Colonic mucosa (tissue), 4 donors: ENCODE measurements at places on chromosomes 16 and 17. TPM values are rescaled to one million over a fixed set of nuclear protein-coding genes. Genes with fewer than 3 reads are reported as not detected.
A peak's percentile ranks its signal among the peaks of the same experiment; 100 is the strongest.

- DNase-seq, result peak; percentile 40
Observed at GRCh38 chr16:48365025-48365600, 20.1 kb downstream of the SIAH1 start.

- DNase-seq, result no peak
Observed at GRCh38 chr16:2095918-2096582, 39.6 kb downstream of the PKD1 start.

- no peak for DNase-seq
Observed at GRCh38 chr17:78738278-78738677, 43.8 kb downstream of the CYTH1 start.

DNA sequence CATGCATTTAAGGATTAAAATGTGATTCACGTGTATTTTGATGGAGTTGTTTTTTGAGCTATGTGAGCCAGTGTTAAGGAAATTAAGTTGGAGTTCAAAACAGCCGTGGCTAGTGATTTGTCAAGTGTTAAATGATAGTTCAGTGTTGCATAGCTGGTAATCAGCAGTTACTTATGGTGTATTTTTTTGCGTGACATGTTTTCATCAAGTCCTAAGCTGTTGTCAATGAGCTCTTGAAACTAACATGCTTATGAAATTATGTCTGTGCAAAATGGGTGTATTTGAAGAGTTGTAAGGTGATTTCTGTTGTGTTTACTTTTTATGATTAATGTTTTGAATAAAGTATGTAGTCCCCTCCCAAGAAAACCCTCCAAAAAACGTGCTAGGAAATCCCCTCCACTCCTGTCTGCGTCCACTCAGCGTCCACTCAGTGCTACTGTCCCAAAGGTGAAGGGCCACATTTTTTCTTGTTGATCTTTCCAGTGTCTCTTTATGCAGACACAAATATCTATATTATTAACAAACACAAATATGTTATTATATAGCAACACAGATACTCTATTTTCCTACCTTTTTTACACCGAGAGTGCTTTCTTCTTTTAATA is 30.0 kb downstream of the USP10 start:
- DNase-seq, result no peak

GRCh38 chr17:77126519-77126918 is 14.2 kb upstream of the SEC14L1 start:
- peak; percentile 71 for DNase-seq

DNA sequence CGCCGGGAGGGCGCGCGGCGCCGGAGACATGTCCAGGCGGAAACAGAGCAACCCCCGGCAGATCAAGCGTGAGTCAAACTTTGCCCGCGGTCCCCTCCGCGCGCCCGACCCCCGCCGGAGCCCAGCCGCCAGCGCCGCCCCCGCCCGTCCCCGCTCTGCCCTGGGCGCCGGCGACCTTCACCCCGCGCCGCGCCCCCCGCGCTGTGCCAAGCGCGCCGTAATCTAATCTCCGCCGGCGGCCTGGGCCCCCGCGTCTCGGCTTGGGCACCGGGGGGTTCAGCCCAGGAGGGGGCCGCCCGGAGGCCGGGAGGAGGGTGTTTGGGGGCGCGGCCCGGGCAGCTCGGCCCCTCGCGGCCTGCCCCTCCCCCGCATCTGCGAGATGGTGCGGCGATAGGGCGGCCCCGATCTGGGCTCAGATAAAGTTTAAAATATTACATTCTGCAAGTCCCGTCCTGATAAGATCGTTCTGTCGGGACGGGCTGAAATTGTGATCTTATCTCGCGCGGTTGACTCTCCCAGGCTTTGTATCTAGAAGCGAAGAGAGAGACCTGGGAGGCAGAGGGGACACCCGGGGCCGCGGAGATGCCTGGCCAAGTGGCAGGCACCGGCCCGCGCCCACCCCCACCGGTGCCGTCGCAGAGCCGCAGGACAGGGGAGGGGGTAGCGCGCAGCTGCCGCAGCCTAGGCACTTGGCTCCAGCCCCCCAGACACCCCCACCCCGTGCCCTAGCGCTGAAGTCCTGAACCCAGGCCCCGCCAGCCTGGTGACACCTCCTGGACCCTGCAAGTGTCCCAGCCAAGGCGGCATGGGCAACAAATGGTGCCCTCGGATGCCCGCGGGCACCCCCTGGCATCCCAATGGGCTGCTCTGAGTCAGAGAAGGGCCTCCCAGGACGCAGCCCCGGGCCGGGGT is 787 bp downstream of the ZFPM1 start:
- DNase-seq, result peak; percentile 35

- peak; percentile 59 for DNase-seq
Observed at GRCh38 chr16:15523092-15523541, 88.7 kb downstream of the BMERB1 start.

GRCh38 chr17:512926-513325 is 160.3 kb upstream of the RPH3AL start:
- no peak for DNase-seq

DNA sequence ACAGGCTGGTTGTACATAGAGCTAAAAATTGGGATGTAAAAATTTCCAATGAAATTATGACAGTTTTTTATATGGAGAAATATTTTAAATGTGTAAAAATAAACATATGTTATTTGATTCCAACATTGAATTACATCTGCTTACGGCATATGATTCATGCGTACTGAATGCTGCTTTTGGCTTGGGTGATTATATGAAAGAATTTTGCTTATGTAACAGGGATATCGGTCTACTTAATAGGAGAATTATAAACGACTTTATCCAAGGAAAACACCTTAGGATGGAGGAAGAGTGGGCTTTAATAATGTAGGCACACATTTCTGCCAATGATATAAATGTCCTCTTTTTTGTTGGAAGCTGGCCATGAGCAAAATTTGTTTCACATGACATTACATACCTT is 197.3 kb upstream of the GOT2 start:
- no peak for DNase-seq

Gene PROCA1
- 1.0 TPM for total RNA-seq

Gene KRT25
- not detected for total RNA-seq

Gene RNF227
- 3.0 TPM for total RNA-seq

Gene GNAO1
- 1.7 TPM for total RNA-seq

Gene VWA3A
- not detected for total RNA-seq

Gene EVPL
- total RNA-seq, result 31.1 TPM

Gene CDRT15
- total RNA-seq, result not detected

Gene RNF222
- total RNA-seq, result not detected

Gene PIRT
- total RNA-seq, result 0.40 TPM

Gene CXCL16
- total RNA-seq, result 41.8 TPM

Gene CLDN7
- 919 TPM for total RNA-seq

Gene CD79B
- 1.5 TPM for total RNA-seq
